T47D (cell line): ENCODE measurements at places on chromosomes 6 and 20.
A peak's percentile ranks its signal among the peaks of the same experiment; 100 is the strongest.

DNA sequence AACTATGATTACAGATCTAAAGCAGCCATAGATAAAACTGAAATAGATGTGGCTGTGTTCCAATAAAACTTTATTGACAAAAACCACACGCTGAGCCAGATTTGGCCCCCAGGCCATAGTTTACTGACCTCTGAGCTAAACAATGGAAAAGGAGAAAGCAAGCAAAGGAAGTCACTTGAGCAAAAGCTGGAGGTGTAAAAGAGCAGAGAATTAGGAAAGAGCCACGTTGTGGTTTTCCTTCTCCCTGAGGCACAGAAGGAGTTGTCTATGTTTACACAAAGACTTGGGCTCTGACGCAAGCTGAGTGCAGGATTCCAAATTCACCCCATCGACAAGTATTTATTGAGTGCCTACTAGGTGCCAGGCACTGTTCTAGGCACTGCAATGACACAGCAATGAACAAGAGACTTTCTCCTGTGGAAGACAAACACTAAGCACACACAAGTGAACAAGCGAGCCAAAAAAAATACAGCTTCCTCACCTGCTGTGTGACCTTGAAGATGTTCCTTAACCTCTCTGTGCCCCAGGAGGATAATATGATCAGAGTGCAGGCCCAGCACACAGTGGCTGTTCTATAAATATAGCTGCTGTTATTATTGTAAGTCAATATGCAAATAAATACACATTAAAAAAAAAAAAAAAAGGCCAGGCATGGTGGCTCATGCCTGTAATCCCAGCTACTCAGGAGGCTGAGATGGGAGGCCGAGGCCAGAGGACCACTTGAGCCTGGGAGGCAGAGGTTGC lies 75.4 kb upstream of the PTPN1 start:
- no peak for DNase-seq

DNA sequence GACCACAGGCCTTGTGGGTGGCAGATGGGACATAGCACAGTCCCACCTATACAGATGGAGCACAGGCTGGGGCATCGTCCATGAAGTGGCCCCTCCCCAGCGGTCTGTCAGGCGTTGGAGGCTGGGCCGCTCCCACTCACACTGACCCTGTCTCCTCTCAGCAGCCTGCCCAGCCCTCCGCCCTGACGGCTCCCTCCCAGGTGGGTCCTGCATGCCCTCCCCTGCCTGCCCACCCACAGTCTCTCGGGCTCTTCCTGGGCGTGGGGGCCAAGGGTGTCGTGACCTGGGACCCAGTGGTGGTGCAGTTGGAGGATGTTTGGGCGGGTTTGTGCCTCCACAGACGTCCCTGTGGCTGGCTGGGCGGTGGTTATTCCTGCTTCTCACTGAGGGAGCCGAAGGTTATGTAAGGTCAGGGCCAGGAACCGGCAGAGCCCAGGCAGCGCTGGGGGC lies 22.3 kb downstream of the COL20A1 start:
- no peak for DNase-seq

DNA sequence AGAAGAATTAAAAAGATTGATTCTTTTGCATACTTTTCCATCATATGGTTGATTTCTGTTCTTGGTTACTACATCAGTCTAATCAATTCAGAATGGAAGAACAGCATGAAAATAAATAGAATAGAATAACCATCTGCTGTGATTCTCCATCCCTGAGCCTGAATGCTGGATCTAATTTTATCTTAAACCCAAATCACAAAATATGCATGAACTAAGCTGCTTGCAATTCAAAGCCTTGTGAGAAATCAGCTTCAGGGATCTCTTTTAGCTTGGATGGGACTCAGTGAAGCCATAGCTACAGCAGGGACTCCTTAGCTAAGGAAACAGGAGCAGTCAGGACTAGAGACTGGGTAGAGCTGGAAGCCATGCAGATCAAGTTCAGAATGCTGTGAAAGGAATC lies 74.1 kb downstream of the TPBG start:
- no peak for DNase-seq

GRCh38 chr20:63330940-63331339 lies 30.2 kb downstream of the CHRNA4 start:
- DNase-seq, result peak; percentile 56

DNA sequence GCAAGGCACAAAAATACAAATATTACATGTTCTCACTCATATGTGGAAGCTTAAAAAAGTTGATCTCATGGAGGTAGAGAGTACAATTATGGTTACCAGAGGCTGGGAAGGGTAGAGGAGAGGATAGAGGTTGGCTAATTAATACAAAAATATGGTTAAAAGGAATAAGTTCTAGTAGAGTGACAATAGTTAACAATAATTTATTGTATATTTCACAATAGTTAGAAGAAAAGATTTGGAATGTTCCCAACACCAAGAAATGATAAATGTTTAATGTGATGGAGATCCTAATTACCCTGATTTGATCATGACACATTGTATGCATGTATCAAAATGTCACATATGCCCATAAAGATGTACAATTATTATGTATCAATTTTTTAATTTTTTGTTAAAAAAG lies 1.8 kb downstream of the ALDH8A1 start:
- no peak for DNase-seq

GRCh38 chr20:44014807-44015732 lies 100.4 kb downstream of the TOX2 start:
- DNase-seq, result no peak

GRCh38 chr6:147991961-147992360 lies 350.7 kb upstream of the SASH1 start:
- no peak for DNase-seq

- DNase-seq, result no peak
Measured at GRCh38 chr6:1297746-1298145, 14.2 kb upstream of the FOXQ1 start.

DNA sequence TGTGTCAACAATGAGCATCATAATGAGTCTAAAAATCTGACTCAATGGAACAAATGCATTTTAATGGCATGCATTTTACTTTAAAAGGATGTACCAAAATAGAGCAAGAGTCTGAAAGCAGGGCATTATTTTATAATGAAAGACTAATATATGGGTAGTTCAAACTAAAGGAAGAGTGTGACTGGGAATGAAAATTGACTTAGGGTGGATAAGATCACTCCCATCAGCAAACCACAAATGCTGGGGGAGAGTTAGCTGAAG lies 114.7 kb downstream of the SOX4 start:
- DNase-seq, result no peak

- DNase-seq, result no peak
Measured at GRCh38 chr6:34378470-34378869, 14.0 kb downstream of the NUDT3 start.
